ENCODE measurements at places on chromosomes 6 and 20.

GRCh38 chr6:63926950-63927927 is 291.6 kb downstream of the PHF3 start:
- no peak for DNase-seq

GRCh38 chr20:3209946-3210317 is 634 bp downstream of the ITPA start:
- no peak for DNase-seq

DNA sequence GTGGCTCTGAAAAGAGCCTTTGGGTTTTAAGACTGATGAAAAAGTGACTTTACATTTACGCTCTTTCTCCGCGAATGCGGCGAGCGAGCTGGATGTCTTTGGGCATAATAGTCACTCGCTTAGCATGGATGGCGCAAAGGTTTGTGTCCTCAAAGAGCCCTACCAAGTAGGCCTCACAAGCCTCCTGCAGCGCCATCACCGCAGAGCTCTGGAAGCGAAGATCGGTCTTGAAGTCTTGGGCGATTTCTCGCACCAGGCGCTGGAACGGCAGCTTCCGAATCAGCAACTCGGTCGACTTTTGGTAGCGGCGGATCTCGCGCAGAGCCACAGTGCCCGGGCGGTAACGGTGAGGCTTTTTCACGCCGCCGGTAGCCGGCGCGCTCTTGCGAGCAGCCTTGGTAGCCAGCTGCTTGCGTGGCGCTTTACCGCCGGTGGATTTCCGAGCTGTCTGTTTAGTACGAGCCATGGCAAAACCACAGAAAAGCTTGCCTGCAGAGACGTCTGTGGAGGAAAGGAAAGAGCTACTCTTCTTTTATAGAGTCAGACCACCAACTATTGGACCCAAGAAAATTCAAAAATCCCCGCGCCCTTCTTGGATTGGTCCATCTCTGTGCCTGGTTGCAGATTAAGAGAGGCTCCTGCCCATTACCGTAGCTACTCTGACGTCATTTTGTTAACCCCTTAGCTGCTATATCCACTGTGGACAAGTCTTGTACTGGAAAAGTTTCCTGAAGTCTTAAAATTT is 55.5 kb upstream of the HFE start:
- peak; percentile 96 for DNase-seq

DNA sequence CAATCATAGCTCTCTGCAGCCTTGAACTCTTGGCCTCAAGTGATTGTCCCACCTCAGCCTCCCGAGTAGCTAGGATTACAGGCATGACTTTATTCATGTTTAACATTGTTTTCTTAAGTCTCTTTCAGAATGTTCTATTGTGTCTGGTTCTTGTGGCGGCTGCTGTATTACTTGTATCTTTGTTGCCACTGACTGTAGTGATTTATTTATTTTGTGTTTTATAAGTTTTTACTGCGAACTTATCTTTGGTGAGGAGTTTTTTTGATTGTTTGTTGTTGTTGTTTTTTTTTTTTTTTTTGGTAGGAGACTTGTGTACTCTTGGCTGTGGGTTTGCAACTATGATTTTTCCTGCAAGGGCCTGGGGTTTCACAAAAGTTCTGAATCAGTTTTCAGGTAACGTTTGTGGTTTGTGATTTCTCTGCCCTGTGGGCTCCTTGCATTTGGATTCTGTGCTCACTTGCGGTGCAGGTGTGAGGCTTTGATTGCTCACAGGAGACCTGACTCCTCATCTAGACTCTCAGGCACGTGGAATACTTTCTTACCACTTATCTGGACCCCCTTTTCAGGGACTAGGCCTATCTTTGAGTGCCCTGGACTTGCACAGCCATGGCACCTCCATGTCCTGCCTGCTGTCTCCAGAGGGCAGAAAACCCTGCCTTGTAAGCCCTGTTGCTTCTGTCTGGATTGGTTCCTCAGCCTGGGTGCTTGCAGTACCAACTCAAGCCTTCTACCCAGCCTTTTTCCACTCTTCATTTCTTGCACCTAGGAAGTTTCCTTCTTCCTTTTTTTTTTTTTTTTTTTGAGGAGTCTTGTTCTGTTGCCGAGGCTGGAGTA is 25.2 kb downstream of the KIF25 start:
- no peak for DNase-seq

DNA sequence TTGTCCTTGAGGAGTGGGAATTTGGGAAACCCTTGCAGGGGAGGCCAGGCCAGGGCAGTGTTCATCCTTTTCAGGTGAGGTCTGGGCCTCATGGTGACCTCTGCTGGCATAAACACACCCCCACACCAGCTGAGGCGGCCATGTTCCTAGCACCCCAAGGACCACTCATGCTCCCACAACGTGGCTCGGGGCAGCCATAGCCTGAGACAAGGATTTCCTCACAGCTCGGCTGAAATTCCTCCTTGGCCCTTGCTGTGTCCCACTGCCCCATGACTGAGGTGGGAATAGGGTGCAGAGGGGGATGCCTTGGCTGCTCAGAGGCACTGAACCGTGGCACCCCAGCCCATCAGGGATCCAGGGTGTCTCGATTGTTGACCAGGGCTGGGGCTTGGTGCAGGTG is 27.3 kb upstream of the SPDEF start:
- DNase-seq = no peak

GRCh38 chr6:160992061-160992979 is 751 bp downstream of the MAP3K4 start:
- DNase-seq = peak; percentile 66

GRCh38 chr6:30152910-30153610 is 8.0 kb downstream of the TRIM10 start:
- DNase-seq = no peak

DNA sequence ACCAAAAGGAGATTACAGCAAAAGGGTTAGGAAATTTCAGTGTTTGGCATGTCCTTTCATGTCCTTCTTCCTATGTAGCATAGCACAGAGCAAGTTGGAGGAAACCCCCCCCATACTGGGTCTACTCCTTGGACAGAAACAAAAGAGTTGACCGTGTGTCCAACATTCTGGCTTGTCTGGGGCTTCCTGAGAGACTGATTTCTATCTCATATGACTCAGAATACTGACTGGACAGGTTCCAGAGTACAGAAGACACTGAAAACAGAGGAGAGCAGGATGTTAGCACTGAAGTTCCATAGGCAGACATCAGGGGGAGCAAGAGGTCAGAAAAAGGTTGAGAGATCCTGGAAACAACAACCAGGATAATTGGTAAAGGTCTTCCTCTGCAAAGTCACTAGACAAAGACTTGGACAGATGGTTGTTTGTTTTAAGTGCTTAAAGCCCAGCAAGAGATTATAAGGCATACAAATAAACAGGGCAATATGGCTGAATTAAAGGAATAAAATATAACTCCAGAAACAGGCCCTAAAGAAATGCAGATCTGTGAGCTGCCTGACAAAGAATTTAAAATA is 48.4 kb downstream of the USP49 start:
- peak; percentile 24 for DNase-seq

GRCh38 chr6:89413006-89413400 is 930 bp upstream of the RRAGD start:
- no peak for DNase-seq

DNA sequence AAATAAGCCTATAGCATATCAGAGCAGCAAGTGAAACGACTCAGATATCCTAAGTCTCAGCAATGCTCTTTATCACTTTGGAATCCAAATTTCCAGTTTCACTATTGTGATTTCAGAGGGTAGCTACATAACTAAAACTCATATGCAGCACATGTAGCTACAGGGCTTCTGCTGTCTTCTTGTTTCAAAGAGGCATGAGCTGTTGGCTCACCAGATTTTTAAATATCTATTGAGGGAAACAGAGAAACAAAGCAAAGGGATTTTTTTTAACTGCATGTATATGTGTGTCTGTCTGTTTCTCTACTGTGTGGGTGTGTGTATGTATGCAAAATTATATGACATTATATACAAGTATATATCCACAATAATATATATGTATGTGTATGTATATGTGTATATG is 258.4 kb downstream of the HDGFL1 start:
- no peak for DNase-seq

- no peak for DNase-seq
Measured at GRCh38 chr6:44050872-44051505, 76.3 kb downstream of the MRPL14 start.

DNA sequence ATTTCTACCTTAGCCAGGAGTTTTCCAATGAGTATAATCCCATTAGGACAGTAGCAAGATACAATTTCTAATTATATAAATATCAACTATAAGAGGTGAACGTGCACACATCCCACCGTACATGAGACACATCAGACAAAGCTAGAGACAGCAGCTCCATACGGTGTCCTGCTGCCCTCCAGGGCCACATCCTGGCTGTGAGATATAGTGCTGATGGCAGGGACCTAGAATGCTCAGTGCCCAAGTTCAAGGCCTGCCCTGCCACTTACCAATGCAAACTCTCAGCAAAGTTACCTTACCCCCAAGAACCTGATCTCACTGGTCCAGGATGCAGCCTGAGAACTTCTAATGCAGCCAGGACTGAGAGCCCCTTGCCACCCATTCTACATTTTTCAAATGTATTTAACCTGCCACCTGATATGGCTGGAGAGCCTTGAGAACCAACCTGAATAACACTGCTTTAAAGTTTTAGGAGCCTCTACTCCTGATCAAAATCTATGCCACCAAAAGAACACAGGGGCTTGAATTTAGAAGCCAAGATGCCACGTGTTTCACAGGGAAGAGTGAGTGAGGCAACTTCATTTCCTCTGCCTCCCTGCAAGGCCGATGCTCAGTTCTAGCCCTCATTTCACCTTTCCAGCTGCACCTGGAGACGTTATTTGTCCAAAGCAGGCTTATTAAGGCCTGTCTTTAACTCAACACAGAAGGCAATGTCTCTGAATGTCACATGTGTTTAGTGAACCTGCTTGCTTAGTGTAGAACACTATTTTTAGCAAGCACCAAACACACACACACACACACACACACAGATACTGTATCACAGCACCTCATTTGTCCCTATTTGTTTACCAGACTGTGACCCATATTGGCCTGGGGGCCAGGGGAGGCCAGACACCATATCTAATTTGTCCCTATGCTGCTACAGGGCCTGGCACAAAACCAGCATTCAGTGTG is 6.1 kb downstream of the NFATC2 start:
- no peak for DNase-seq

DNA sequence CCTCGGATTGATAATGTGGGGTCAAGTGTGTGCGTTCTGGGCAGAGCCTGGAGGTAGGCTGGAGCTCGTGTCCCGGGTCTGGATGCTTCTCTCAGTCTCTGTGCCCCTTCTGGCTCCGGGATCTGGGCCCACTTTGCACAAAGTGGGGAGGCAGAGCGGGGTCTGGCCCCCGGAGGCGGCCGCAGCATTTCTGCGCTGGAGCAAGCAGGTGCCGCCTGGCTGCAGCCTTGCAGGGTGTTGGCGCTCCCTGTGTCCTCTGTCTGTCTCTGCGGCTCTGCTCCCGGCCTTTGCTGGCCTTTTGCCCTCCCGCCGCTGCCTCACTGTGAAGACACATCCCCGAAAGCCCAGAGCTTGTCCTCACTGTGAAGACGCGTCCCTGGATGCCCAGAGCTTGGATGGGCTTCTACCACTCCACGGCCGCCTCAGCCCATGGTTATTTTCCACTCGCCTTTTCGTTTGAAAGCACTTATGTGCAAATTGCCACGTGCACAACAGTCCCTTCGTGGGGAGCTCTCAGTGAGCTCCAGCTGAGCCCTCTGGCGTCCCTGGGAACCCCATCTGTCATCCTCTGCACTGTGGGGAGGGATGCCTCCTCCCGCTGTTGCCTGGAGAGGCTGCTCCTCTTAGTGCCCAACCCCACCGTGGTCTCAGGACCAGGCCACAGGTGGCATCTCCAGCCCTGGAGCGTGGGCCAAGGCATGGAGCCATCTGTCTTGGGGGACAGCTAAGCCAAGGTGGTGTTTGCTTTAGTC is 17.4 kb downstream of the SLCO4A1 start:
- no peak for DNase-seq

DNA sequence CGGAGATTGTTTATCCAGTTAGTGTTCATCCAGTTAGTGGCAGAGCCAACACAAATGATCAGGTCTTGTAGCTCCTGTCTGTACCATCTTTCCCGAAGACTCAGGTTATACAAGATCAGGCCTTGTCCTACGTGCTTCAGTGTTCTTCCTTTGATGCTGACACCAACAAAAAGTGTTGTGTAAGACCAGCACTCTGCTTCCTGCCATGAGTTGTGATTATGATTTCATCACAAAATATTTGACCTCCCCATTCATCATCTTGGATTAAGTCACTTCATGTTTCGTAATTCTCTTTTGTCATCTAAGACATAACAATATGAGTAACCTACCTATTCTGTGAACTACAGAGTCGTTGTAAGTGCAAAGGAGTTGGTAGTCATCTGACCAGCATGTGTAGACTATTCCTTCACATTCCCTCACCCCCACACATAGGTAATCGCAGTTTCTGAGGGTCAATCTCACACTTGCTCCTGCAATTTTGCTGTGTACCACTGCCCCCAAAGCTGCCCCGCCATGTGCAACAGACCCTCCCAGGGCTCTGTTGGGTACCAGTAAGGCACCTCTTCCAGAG is 135.6 kb upstream of the SLC22A23 start:
- DNase-seq = no peak

GRCh38 chr20:41534842-41535241 is 83.3 kb downstream of the CHD6 start:
- DNase-seq = no peak

- no peak for DNase-seq
Measured at GRCh38 chr6:7085911-7086310, 21.9 kb upstream of the RREB1 start.

GRCh38 chr20:13676682-13677081 is 38.0 kb upstream of the TASP1 start:
- no peak for DNase-seq

- DNase-seq = no peak
Measured at GRCh38 chr6:168165373-168165772, 86.4 kb upstream of the FRMD1 start.

- no peak for DNase-seq
Measured at GRCh38 chr6:116028233-116028632, 32.5 kb downstream of the FRK start.

GRCh38 chr20:8404912-8405635 is 273.0 kb downstream of the PLCB1 start:
- DNase-seq = no peak

GRCh38 chr6:48476257-48476656 is 365.3 kb upstream of the PTCHD4 start:
- no peak for DNase-seq

GRCh38 chr20:35270021-35270902 is 7.7 kb downstream of the MMP24OS start:
- no peak for DNase-seq

GRCh38 chr6:80133020-80133419 is 26.5 kb downstream of the BCKDHB start:
- DNase-seq = peak; percentile 73

DNA sequence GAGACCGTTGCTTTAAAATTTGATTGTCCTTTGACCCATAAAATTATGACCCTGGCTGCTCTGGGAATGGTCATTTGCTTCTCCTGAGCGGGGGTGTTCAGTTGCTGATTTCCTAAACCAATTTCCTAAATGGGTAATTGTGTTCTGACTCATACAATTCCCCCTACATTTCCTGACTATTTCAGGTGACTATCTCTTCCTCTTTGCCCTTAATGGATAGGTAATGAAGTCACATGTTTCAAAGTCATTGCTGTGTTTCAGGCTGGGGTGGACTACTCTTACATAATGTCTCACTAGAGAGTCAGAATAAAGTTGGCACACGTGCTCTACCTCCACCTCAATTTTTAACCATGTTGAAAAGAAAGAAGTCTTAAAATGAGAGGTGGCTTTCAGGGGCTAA is 109.8 kb downstream of the DOK5 start:
- DNase-seq = no peak

- DNase-seq = no peak
Measured at GRCh38 chr6:93819189-93819588, 399.8 kb upstream of the EPHA7 start.
